AG09309 (cell line): ENCODE measurements at places on chromosomes 7 and 10.

DNA sequence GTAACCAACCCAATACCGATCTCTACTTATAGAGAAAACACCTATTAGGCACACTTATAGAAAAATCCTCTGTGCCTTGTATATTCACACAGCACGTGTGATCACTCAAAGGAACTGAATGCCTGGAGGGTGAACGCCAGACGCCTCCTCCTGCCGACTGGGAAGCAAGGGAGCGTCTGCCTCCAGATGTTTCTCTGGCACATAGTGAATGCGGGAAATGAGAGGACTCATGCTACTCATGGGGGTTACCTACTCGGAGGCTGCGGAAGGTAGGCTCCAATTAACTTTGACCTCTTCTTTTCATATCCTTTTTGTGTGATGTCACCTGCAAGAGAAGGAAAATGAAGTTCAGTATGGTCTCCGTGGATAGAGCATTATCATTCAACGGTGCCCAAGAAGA, 203.3 kb downstream of the DIP2C start:
- no peak for DNase-seq

DNA sequence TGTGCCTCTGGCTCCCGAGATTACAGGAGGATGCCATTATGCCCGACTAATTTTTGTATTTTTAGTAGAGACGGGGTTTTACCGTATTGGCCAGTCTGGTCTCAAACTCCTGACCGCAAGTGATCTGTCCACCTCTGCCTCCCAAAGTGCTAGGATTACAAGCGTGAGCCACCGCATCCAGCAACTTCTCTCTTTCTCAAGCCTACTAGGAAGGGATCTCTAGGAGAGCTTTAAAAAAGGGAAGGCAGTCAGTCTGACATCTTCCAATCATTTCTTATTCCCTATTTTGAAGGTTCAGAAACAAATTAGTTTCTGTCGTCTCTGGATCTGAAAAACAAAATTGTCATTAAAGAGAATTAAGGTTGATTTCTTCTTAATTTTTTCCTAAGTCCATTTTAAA, 2.5 kb upstream of the TMEM26 start:
- DNase-seq: no peak

DNA sequence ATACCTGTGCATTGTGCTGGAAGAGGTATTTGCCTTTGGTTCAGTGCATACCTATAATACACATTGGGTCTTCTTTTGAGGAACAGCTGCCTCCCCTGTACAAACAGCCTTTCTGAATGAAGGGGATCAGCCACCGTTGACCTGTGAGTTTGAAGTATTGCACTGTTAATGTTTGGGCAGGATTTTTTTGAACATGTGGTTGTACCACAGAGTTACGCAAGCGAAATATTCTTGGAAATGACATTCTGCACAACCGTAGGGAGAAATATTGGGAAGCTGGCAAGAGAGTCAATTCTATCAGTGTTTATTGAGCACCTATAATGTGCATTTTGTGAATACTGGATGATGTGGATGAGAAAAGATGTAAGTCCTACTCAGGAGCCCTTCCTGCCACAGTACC, 270.6 kb downstream of the AUTS2 start:
- DNase-seq: no peak

DNA sequence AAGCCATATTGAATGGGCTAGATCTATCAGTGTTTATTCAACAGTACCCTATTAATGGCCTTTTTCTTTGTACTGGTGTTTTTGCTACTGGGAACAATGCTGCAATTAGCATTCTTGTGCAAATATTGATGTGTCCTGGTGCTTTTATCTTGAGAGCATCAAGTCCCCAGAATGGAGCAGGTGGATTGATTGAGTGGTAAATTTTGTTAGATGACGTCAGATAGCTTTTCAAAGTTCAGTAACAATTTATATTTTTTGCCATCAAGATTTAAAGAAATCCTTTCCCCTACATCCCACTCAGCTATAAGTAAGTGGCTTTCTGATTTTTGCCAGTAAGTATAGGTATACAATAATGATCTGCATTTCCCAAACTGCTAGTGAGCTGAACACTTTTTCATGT, 63.4 kb upstream of the SYPL1 start:
- DNase-seq: no peak

DNA sequence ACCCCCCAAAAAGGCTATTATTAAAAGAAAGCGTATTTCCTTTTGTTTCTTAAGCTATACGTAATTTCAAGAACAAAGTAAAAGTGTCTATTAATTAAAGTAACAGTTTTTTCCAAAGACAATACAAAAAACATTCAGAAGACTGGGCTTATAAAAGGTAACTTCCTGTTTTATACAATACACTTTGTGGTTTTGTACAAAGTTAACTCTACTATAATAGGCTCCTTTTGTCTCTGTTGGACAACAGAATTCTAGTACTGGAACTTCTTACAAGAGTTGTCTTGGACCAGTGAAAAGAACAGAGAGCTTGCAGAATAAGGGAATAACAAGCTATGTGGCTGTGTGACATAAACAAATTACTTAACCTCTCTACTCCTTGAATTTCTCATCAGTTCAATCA, 21.5 kb downstream of the SFMBT2 start:
- no peak for DNase-seq

DNA sequence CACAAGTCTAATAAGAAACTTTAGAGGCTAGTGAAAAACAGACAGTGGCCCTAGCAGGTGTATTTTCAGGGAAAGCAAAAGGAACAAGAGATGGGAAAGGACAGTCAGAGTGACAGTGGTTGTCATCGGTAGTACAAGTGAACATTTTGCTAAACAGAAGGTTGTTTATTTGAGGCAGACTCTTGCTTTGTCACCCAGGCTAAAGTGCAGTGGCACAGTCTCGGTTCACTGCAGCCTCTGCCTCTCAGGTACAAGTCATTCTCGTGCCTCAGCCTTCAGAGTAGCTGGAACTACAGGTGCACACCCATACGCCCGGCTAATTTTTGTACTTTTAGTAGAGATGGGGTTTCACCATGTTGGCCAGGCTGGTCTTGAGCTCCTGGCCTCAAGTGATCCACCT, 195.8 kb downstream of the RELN start:
- no peak for DNase-seq

- no peak for DNase-seq
Observed at GRCh38 chr7:156148547-156148946, 336.3 kb upstream of the SHH start.

- no peak for DNase-seq
Observed at GRCh38 chr7:1080921-1081255, 7.0 kb upstream of the GPER1 start.

GRCh38 chr7:11373546-11374142, 400.0 kb downstream of the PHF14 start:
- no peak for DNase-seq

GRCh38 chr7:117019786-117020590, 66.7 kb downstream of the ST7 start:
- no peak for DNase-seq

GRCh38 chr10:124142960-124143359, 49.6 kb upstream of the CHST15 start:
- no peak for DNase-seq

GRCh38 chr7:109696723-109697122, 1127.0 kb downstream of the DNAJB9 start:
- no peak for DNase-seq

DNA sequence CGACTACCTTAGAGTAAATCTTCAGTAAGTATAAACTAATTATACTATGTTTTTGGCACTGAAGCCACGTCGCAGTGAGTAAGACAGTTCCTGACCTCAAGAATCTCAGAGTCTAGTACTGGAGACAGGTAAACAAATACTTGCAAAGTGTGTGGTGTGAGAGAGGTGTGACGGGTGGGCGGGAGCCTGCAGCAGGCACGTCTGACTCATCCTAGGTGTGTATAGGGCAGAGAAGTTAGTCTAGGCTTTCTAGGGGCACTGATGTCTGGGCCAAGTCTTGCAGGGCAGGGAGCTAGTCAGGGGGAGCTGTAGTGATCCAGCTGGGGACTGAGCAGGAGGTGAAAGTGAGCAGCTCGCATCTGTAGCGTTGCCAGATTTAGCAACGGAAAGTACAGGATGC, 35.9 kb upstream of the SFTPD start:
- DNase-seq: no peak

DNA sequence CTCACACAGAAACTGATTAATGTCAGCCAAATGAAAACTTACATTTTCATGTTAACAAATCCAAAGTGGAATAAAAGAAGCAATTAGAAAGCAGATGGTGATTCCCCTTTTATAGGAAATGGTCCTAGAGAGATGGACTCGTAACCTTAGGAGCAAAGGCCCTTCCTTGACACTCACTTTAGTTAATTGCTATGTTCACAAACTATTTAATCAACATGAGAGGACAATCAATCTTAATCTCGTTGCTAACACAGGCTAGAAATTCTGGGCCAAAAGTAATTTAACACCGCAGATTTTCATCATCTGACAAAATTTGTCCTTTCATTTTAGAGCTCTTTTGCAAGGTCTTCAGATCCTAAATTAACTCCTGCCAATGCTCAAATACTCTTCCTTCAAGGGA, 64.0 kb upstream of the DNAJB12 start:
- DNase-seq: no peak
